GM10248 (cell line): ENCODE measurements at places on chromosomes 16 and 17.

- DNase-seq, result no peak
Measured at GRCh38 chr16:57735755-57736418, at the start of gene KATNB1. Gene KATNB1 (plus strand): TSS chr16:57735770. CDS start chr16:57737244, 1,474 bp downstream.

- no peak for DNase-seq
Measured at GRCh38 chr16:52800432-52800831, 252.3 kb downstream of the CHD9NB start.

- DNase-seq, result no peak
Measured at GRCh38 chr16:84618581-84619460, 943 bp upstream of the COTL1 start.

- DNase-seq, result no peak
Measured at GRCh38 chr17:21298056-21298982, 13.8 kb downstream of the MAP2K3 start.

GRCh38 chr16:24800586-24800985 is 45.2 kb upstream of the SLC5A11 start:
- no peak for DNase-seq

DNA sequence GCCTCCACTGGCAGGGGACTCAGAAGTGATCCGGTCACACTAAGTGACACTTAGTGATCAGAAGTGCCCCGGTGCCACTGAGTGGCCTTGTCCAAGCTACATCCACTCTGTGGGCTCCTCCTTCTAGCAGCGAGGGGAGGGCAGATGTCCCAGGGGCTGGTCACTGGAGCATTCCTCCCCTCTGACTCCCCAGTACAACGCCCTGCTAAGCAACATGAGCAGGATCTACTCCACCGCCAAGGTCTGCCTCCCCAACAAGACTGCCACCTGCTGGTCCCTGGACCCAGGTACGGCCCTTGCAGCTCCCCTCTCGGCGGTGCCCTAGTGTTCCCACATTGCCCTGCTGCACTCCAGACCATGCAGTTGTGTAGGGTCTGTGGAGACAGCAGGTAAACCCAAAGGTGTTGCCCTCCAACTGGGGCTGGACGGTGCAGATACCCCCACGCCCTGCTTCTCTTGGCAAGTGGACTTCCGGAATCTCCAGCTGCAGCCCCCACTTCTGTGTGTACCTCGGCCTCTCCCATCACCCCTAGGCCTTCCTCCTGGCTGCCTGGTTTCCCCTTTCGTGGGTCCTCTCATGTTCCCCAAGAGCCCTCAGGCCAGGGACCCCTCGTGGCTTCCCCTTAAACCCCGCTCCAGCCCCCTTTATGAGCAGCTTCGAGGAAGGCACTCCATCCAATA is 2.1 kb downstream of the ACE start:
- DNase-seq, result peak; percentile 92

DNA sequence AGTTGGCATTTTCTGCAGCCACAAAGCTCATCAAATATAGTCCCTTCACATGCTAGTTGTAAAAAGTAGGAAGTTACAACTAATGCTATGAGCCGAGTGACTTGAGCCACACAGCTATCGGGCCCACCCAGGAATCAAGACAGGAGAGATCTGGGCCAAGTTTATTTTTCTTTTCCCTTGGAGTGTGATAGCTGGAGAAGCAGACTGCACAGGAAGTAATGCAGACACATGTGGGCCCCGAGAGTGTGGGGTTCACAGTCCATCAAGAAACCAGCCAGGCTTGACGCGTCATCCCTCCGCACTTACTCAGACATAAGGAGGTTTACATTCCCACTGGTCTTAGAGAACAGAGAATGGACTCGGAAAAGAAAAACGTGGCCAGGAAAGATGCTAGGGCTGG is 403.1 kb upstream of the CDH11 start:
- no peak for DNase-seq

- DNase-seq, result no peak
Measured at GRCh38 chr17:31908386-31908785, 6.9 kb upstream of the UTP6 start.

GRCh38 chr16:89822188-89823086 is 5.8 kb upstream of the SPIRE2 start:
- no peak for DNase-seq

DNA sequence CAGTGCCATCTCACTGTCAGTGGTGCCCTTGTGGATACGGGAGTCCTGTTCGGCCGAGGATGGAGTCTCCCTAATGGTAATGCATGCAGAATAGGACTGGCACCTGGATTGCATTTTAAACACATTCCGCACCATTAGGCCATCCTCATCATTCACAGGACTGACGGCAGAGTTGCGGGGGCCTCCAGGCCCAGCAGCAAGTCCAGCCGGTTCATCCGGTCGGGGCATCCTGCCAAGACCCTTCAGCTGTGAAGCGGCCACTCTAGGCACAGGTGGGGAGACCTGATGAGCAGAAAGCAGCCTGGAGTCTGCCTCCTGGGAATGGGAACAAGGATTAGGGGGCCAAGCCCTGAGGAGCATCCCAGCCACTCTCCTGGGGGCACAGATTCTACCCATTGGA is 90.3 kb upstream of the XYLT1 start:
- DNase-seq, result no peak

- DNase-seq, result no peak
Measured at GRCh38 chr16:58855291-58855863, 121.3 kb upstream of the GOT2 start.

DNA sequence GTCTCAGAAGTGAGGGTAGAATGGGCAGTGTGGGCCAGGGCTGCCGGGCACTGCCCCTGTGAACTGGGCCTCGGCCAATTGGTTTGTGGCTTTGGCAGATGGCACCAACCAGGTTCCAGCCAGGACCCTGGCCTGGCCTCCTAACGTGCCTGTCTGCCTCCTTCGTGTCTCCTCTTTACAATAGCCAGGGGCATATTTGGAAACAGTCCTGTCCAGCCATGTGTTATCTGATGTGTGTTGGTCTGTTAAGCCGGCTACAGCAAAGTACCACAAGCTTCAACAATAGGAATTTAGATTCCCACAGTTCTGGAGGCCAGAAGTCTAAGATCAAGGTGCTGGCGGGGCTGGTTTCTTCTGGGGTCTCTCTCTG is 14.6 kb downstream of the CRISPLD2 start:
- no peak for DNase-seq

- no peak for DNase-seq
Measured at GRCh38 chr16:48140821-48141220, 15.0 kb downstream of the ABCC12 start.

DNA sequence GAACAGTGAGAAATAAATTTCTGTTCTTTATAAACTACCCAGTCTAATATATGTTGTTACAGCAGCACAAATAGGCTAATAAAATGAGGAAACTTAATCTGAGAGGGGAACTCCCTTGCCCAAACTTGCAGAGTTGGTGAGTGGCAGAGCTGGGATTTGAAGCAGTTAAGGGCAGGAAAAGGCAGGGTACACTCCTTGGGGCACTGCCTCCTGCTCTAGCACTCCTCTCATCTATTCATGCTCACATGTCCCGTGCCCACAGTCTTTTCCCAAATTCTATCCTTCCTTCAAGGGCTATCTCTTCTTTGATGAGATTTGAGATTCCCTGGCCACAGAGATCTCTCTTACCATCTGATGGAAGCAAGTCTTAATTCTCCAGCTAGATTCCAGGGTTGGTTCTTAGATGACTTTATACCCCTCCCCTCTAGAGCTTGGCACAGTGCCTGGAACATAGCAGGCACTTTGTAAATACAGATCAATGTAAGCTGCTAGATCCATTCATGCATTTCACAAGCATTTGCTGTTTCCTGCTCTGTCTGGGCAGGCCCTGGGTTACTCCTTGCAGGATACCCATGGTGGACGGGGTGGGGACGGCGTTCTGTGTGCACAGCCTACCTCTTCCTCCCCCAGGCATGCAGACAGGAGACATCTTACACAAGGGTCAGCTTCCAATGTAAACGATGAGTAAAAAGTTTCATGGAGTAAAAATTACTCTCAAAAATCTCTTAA is 39.2 kb upstream of the ABCC12 start:
- no peak for DNase-seq

DNA sequence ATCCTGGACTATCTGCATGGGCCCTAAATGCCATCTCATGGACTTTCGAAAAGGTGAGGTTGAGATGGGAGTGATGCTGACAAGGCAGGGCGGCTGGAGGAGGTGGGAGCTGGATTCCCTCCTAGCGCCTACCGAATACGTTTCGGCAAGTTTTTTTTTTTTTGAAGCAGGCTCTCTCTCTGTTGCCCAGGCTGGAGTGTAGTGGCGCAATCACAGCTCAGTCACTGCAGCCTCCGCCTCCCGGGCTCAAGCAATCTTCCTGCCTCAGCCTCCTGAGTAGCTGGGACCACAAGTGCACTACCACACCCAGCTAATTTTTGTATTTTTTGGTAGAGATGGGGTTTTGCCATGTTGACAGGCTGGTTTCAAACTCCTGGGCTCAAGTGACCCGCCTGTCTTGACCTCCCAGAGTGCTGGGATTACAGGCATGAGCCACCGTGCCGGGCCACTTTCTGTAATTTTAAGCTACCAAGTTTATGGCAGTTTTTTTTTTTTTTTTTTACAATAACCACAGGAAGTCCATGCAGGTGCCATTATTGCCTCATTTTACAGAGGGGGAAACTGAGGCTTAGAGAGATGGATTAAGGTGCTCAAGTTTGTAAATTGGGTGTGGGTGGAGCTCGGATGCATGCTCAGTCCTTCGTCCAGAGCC is 246.4 kb downstream of the PRKCA start:
- DNase-seq, result no peak

GRCh38 chr17:57487573-57487972 is 231.2 kb downstream of the MSI2 start:
- no peak for DNase-seq

DNA sequence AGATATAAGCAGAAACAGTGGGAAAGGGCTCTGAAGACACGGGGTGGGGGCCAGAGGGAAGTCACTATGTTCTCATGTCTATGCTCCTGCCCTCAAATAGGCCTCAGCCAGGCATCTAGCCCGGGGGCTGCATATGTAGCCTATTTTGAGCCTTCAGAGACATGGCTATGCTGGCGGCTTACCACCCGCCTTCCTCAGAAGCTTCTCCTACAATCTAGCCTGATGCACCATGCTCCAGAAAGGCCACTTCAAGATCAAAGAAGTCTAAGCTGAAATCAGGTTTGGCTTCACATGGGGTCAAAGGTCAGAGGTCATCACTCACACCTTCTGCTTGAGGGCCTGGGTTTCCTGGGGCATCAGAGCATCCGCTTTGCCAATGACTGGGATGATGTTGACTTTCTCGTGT is 1.6 kb downstream of the SEPTIN1 start:
- DNase-seq, result no peak

GRCh38 chr17:78159575-78160158 is 8.7 kb upstream of the SYNGR2 start:
- DNase-seq, result no peak

GRCh38 chr17:64505340-64506200 is 519 bp downstream of the DDX5 start:
- peak; percentile 84 for DNase-seq

GRCh38 chr16:77227745-77228144 is 28.5 kb downstream of the SYCE1L start:
- no peak for DNase-seq

DNA sequence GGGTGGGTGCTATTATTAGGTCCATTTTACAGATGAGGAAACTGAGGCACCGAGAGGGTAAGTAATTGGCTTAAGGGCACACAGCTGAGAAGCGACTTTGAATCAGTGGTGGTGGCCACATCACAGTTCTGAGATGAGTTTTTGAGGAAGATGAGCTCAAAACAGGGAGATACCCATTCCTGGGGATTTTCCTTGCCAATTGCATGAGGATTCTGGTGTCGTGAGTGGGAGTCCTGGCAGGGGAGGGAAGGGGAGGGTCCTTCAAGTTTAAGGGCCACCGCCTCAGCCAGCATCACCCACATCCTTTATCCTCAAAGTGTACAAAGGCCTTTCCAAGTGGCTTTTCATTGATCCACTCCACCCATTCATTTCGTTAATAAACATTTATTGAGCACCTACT is 45.3 kb downstream of the IL21R start:
- DNase-seq, result no peak

GRCh38 chr16:24087891-24088410 is 168.2 kb upstream of the CACNG3 start:
- DNase-seq, result no peak

DNA sequence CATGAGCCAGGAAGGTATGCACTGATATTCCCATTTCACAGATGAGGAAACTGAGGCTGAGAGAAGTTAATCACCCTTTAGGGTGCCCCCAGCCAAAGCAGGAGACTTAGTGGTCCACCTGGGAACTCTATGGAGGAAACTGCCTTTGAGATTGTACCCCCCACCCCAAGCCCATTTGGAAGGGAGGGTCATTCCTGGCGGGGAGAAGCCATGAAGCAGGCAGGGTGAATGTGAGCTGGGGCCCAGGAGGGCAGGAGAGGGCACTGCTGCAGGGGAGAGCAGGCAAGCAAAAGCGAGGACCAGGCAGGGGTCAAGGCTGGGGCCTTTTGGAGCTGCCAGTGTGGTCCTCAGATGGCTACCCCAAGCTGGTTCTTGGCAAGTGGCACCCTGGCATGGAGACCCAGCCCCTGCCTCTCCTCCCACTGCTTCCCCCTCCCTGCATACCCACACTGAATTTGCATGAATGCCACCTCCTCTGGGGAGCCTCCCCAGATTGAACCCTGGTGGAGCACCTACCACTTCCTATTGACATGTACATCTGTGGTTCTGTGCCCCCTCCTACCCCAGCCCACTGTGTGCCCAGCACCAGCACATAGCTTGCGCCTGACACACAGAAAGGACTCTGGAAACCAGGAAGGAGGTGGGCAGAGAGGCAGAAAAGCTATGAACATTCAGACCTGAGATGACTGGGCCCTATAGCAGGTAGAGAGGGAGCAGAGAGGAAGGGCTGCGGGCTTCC is 965 bp upstream of the TMC6 start:
- DNase-seq, result no peak

DNA sequence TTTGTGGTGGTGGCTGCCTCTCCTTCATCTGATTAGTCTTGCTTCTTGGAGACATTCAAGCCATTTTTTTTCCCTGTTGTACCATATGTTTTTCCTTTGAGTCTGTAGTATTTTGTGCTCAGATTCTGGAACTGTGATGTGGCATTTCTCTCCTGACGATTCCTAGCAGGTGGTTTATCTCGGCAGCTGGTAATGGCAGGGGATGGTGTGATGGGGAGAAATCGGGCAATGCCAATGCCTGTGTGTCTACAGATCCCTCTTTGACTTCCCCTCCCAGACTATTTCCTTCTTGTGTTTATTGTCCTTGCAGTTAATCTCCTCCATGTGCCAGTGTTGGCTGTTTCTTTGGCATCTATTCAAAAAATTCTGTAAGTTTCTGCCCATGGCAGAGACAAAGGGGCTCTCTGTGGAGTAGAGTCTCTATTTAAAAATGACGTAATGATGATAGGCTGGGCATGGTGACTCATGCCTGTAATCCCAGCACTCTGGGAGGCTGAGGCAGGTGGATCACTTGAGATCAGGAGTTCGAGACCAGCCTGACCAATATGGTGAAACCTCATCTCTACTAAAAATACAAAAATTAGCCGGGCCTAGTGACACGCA is 90.2 kb upstream of the ERCC4 start:
- DNase-seq, result no peak

GRCh38 chr17:75456039-75456416 is 407 bp upstream of the TMEM94 start:
- no peak for DNase-seq

- no peak for DNase-seq
Measured at GRCh38 chr16:57061084-57061905, 31.1 kb upstream of the CPNE2 start.

- DNase-seq, result no peak
Measured at GRCh38 chr16:73569266-73569980, 521.5 kb upstream of the ZFHX3 start.
